Stimulated activated CD8-positive, alpha-beta memory T cell treated with anti-CD3 and anti-CD28 coated beads, Interleukin-2, amount 100 ng/mL, for 1 hour (primary cell): ENCODE measurements at places on chromosomes 3 and 15.

- no peak for DNase-seq
These were observed 203.5 kb downstream of the MECOM start for GRCh38 chr3:169460035-169460434.

DNA sequence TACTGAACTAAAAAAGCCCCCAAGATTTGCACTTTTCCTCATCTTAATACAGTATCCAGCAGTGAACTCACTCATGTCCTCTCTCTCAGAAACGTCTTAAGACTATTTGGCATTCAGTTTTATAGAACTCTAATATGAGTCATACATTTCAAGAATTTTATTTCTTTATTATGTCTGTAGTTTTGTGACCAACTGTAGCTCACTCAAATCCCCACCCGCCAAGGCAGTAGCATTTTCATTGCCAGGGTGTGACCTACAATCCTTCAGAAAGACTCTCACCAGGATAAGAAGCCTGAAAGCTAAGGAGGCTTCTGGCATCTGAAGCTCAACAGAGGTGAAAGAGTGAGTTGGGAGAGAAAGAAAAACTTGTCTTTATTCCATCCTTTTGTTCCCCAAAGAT is 537.1 kb downstream of the RSL24D1 start:
- DNase-seq: no peak

DNA sequence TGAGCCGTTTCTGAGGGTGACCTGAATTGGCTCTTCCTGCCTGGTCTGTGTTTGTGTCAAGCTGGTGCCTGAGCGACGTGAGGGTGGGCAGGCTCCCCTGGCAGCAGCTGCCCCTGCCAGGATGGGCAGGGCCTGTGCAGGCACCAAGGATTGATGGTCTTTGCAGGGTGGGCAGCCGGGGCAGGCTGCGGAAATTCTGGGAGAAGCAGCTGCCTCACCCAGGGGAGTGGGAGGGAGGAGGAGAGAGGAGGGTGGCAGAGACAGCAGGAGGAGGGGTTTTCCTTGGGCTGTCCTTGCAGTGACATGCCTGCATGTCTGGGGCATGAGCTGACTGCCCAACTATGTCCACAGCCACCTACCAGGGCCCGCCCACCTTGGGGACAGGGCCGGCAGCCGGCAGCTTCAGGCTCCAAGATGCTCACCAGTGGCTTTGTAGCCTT is 27.9 kb upstream of the SLC6A6 start:
- DNase-seq: no peak

- DNase-seq: no peak
These were observed 87.8 kb downstream of the P3H2 start for GRCh38 chr3:190032923-190033322.

GRCh38 chr3:94065122-94065521 is 2.3 kb downstream of the NSUN3 start:
- DNase-seq: no peak

DNA sequence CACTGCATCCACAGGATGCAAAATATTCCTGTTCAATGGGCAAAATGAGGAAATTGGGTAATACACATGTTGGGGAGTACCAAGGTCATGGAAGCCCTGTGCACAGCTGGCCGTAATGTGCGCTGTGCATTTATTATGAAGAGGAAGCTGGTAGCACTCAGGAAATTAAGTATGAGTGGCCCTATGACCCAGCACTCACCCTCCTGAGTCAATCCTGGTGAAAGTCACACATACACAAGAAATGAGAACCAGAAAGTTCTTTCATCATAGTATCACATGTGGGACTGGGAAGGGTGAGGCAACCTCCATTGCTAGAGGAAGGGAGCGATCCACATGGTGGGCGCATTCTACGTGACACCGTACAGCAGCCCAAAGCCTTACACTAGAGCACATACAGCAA is 11.4 kb upstream of the PRR20G start:
- no peak for DNase-seq

GRCh38 chr15:90497912-90498311 is 31.8 kb upstream of the CRTC3 start:
- DNase-seq: no peak

DNA sequence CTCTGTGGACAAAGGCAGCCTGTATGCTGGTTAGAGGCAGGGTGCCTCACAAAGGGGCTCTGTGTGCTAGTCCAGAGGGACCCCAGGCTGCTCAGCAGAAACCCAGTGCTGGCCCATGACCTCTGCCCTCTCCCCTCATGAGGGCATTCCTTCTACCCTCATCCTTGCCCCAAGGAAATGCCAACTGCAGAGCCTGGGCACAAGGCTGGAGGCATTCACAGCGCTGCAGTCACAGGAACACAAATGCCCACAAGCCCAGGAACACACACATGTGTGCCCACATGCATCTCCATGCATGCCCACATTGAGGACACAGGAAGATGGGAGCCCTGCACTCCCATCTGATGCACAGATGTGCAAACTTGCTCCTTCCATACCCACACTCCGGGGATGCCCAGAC is 3.8 kb downstream of the INKA1 start:
- no peak for DNase-seq

DNA sequence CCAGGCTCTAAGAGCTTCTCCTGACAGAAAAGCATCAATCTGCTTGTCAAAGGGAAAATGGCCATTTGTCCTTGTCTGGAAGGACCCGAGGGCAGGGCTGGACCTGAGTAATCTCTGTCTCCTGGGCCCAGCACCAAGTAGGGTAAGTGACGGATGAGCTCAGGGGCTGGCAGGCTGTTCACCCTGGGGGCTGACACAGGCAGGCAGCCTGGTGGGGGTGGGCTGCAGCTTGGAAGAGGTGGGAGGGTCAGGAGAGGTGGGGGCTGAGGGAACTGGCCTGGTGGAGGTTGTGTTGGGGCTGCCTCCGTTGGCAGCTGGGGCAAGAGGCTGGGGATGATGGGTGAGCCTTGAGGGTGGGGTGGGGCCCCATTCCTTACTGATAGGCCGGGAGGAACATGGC is 42.3 kb upstream of the ADPGK start:
- DNase-seq: no peak

- DNase-seq: no peak
These were observed 35.0 kb upstream of the ABHD17C start for GRCh38 chr15:80660119-80660518.

DNA sequence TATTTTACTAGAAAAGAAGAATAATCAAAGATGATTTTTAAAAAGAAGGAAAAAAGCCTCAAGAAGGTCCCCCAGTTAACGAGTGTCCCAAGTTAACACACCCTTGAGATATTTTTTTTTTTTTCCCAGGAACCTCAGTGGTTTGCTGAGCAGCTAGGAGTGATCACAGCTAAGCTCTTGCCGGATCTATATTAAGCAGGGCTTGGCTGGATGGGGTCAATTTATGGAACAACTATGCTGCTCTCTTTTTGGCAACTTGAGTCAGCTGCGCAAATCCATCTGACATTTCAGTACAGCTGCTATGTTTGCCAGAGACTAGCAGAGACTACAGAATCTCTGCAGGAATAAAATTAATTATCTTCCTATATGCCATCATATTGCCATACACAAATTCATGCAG is at the start of gene LMOD3:
Gene LMOD3 (minus strand): TSS at position 193 of the 400 bp plus-strand sequence. CDS start 209 bp downstream, outside the sequence.
- no peak for DNase-seq

GRCh38 chr15:43463507-43463906 is 29.4 kb downstream of the TP53BP1 start:
- DNase-seq: no peak

GRCh38 chr3:168684519-168684918 is 588.8 kb upstream of the GOLIM4 start:
- DNase-seq: no peak
